ENCODE measurements at places on chromosomes 12 and 14. TPM values are rescaled to one million over a fixed set of nuclear protein-coding genes. Genes with fewer than 3 reads are reported as not detected.

- H3K27me3 ChIP-seq, result no peaks in the 10 kb centered on the region
- peaks cover 17% of the 10 kb centered on the region for H3K4me1 ChIP-seq
- no peak for DNase-seq
- no peak overlapping the region for H3K4me3 ChIP-seq
- H3K36me3 ChIP-seq, result no peaks in the 10 kb centered on the region
Measured at GRCh38 chr14:54889919-54890318, 12.7 kb downstream of the GCH1 start.

DNA sequence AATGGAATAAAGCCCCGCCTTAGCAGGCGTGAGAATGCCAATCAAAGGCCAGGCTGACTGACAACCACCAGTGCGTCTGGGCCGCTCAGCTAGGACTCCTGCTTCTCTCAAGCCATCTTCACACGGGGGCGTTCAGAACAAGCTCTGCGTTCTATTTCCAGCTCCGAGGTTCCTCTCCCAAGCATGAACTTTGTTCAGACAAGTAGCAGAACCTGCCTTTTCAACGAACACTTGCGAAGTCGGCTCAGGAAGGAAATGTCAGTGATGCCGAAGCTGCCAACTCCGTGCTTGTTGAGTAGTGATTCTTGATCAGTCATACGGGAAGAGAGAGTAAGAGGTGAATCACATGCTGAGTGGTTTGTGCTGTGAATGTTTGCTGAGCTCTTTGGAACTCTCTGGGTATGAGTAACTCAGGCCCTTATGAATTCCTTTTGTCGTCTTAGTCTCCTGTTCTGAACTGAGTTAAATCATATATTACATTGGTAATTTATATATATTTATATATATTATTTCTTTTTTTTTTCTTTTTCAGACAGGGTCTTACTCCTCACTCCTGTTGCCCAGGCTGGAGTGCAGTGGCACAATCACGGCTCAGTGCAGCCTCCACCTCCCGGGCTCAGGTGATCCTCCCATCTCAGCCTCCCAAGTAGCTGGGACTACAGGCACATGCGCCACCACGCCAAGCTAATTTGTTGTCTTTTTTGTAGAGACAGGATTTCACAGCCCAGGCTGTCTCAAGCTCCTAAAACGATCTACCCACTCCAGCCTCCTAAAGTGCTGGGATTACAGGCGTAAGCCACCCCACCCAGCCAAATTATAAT is 29.4 kb upstream of the BCL7A start:
- H3K4me3 ChIP-seq, result no peak overlapping the region
- H3K27me3 ChIP-seq, result no peaks in the 10 kb centered on the region
- DNase-seq, result no peak
- H3K27ac ChIP-seq, result no peak overlapping the region

The FAM234B gene
- polyA plus RNA-seq, result 2.6 TPM

The ZNF140 gene
- polyA plus RNA-seq, result 24.6 TPM

DNA sequence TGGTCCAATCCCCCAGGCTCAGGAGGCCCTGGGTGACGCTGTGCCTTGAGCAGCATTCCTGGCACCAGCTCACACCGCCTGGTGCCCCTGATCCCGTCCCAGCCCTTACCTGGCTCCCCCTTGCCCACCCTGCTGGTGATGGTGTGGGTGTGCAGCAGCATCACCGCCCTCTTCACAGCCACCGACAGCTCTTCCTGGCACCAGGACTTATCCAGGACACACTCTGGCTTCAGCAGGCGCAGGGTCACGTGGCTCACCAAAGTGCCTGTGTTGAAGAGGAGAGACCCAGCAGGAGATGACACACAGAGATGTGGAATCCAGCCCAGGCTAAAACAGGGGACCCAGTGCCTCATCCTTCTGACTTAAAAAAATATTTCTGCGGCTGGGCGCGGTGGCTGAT is 36.2 kb downstream of the GCN1 start:
- no peak for DNase-seq
- H3K27me3 ChIP-seq, result no peaks in the 10 kb centered on the region
- H3K4me3 ChIP-seq, result no peak overlapping the region
- H3K4me1 ChIP-seq, result no peaks in the 10 kb centered on the region
- no peak overlapping the region for H3K27ac ChIP-seq
- H3K36me3 ChIP-seq, result peaks cover 95% of the 10 kb centered on the region

The FAM181A gene
- polyA plus RNA-seq, result not detected

DNA sequence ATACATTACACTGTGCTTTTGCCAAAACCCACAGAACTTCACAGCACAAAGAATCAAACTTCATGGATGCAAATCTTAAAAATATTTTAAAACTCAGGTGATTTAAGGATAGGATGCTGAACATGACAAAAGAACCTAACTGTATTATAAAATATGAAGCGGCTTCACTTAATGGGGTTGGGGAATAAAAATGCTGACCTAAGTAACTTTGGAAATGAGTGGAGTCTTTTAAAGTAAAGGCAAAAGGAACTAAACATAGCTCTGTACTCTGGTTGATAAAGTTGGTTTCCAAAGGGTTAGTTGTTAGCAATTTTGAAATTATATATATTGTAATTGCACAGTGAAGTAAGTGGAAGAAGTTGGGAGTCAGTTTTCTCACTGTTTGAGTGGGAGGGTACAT is 111.5 kb upstream of the SYT1 start:
- H3K27me3 ChIP-seq, result no peaks in the 10 kb centered on the region
- H3K4me3 ChIP-seq, result no peak overlapping the region
- DNase-seq, result no peak
- H3K36me3 ChIP-seq, result no peaks in the 10 kb centered on the region

DNA sequence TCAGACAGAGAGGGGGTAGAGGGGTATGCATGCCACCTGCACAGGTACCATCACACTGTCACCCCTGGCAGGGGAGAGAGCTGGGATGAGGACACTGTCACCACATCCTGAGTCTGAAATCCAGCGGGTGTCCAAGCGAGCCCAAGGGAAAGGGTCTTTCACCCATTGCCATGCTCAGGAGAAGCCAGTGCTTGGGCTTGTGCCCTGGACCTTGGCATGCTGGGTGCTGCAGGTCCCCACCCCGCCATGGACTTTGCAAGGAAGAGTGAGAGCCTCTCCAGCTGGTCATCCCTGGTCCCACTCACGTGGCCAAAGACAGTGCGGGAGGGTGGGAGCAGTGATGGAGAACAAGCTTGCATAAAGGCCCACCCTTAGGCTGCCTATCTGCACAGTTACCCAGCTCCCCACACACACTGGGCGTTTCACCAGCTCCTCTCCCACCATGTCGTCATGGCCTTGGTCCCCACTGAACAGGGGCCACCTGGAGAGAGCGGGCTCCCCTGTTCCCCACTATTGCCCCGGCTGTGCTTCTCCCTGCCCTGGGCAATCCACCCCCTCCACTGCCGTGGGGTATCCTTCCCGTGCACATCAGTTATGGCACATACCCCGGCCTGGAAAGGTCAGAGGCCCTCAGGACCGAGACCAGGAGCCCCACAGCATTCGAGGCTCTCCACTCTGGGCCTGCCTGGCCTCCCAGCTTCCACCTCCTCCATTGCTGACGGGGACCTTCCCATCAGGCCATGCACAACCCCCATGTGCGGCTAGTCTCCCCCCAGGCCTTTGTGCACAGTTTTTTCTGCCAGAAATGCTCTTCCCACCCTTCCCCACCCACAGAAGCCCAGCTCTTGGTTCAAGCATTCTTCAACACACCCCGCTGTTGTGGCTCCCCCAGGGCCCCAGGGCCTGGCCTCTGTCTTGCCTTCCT is 58.6 kb upstream of the BCL11B start:
- no peaks in the 10 kb centered on the region for H3K4me1 ChIP-seq
- no peak for DNase-seq
- no peak overlapping the region for H3K27ac ChIP-seq
- no peak overlapping the region for H3K4me3 ChIP-seq
- no peaks in the 10 kb centered on the region for H3K27me3 ChIP-seq

The NRL gene
- polyA plus RNA-seq, result 1.6 TPM
